ENCODE measurements at places on chromosomes 1 and 21.

DNA sequence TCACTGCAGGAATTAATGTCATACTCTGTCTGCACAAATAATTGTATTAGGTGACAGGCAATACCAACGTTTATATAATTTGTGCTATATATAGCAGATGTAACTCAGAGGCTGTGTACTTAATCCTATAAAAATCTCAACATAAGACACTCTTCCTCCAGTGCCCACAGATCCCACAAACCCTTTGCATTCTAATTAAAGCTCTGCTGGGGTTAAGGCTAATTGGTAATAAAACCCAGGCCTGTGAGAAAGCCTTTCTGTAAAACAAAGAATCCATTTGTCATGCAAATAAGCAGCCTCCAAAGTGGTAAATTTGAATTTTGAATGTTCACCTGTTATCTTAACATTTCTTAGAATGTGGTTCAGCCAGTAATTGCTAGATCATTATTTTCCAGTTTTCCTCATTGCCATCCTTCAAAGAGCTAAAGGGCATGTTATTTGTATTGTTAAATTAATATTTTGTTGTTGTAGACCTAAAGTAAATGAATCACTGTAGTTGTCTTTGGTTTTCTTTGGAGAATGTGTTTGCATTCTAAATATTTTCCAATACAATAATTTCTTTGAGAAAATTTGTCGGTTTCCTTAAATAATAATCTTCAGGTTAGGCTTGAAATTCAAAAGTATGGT is 46.3 kb upstream of the PRDX6 start:
- no peak for DNase-seq

GRCh38 chr1:177703888-177704446 is 265.9 kb downstream of the SEC16B start:
- DNase-seq = no peak

DNA sequence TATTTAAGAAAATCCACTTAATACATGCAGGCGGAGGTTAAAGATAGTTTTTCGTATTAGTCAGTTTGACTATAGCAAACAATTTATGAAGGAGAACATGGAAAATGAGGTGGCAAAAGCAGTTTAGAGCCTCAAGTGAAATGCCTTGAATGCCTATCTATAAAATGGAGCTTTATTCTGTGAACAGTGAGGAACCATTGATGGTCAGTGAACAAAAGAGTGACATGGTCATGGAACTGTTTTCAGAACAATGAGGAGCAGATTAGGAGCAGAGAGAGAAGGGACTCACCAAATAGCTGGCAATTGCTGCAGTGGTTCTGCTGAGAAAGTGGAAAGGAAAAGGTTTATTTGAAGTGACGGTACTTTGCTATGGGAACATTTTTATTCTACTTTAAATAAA is 299.8 kb downstream of the DUSP10 start:
- DNase-seq = no peak

- no peak for DNase-seq
These were observed 32.2 kb upstream of the ZNF326 start for GRCh38 chr1:89962742-89963075.

DNA sequence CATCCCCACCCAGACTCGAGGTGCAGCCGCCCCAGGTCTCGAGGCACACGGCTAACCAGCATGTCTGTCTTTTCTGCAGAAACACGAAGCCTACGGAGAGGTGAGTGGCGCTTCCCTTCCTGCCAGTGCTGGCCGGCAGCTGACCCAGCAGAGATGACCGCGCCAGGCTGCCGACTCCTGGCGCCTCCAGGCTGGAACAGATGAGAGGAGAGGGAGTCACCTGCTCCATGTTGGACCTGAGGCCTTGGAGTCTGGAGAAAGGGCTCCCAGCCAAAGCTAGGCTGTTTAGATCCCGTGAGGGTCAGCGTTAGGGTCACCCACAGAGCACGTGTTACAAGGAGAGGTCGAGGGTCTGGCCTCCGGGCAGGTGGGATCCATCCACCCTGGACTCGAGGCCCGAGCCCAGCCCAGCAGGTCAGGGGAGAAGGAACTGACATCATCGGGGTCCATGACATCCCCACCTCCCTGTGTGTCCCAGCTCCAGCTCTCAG is 14.9 kb downstream of the COL6A2 start:
- peak; percentile 4 for DNase-seq

Measured in muscle of leg (tissue), 16 donors.